Panc1 (cell line): ENCODE measurements at places on chromosomes 16 and 17. TPM values are rescaled to one million over a fixed set of nuclear protein-coding genes. Genes with fewer than 3 reads are reported as not detected.

SCNN1B gene
- total RNA-seq: 10.7 TPM

UNC45B gene
- total RNA-seq: not detected

ASB16 gene
- total RNA-seq: not detected

THAP11 gene
- 27.3 TPM for total RNA-seq

WNK4 gene
- total RNA-seq: 3.5 TPM

BAIAP3 gene
- total RNA-seq: 9.4 TPM

CIBAR2 gene
- not detected for total RNA-seq

CA7 gene
- total RNA-seq: not detected

NR1D1 gene
- 8.8 TPM for total RNA-seq

ZNF771 gene
- 14.4 TPM for total RNA-seq

NHERF2 gene
- total RNA-seq: 174 TPM

NACA2 gene
- total RNA-seq: not detected

G6PC1 gene
- 0.08 TPM for total RNA-seq

ALOX12 gene
- not detected for total RNA-seq

KRT20 gene
- 0.13 TPM for total RNA-seq

KRTAP4-3 gene
- not detected for total RNA-seq

CCL1 gene
- not detected for total RNA-seq

CCL5 gene
- total RNA-seq: 15.9 TPM

SLC7A6 gene
- total RNA-seq: 58.9 TPM
